Thymus (tissue), 14 donors: ENCODE measurements at places on chromosomes 16 and 17. TPM values are rescaled to one million over a fixed set of nuclear protein-coding genes. Genes with fewer than 3 reads are reported as not detected.

The ZNF207 gene
- 117 TPM for total RNA-seq

The CCT6B gene
- total RNA-seq: 1.3 TPM

The STH gene
- total RNA-seq: not detected

DNA sequence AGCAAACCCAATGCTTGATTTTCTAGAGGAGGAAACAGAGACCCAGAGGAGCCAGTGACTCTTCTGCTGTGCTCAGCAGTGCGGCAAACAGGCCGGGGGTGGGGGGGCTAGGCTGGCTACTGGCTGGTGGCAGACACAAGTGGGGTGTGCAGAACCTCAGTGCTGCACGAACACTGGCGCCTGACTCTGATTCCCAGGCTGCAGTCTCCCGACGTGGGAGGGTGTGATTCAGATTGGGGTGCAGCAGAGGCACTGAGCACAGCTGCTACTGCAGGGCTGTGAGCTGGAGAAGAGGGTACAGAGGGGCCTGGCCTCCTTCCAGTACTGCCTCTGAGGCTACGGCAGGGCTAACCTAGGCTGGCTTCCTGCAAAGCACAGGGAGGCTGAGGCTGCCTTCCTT, 8.1 kb downstream of the RPL19 start:
- peak overlapping the region; percentile 51 for H3K27ac ChIP-seq
- peaks cover 24% of the 10 kb centered on the region for H3K36me3 ChIP-seq
- H3K4me3 ChIP-seq: no peak overlapping the region
- H3K27me3 ChIP-seq: peaks cover 40% of the 10 kb centered on the region
- peaks cover 36% of the 10 kb centered on the region for H3K4me1 ChIP-seq

- H3K4me3 ChIP-seq: no peak overlapping the region
- peaks cover 28% of the 10 kb centered on the region for H3K4me1 ChIP-seq
- no peak overlapping the region for H3K27ac ChIP-seq
- H3K36me3 ChIP-seq: peaks cover 52% of the 10 kb centered on the region
These were observed 4.0 kb downstream of the MYBBP1A start for GRCh38 chr17:4551141-4551540.

DNA sequence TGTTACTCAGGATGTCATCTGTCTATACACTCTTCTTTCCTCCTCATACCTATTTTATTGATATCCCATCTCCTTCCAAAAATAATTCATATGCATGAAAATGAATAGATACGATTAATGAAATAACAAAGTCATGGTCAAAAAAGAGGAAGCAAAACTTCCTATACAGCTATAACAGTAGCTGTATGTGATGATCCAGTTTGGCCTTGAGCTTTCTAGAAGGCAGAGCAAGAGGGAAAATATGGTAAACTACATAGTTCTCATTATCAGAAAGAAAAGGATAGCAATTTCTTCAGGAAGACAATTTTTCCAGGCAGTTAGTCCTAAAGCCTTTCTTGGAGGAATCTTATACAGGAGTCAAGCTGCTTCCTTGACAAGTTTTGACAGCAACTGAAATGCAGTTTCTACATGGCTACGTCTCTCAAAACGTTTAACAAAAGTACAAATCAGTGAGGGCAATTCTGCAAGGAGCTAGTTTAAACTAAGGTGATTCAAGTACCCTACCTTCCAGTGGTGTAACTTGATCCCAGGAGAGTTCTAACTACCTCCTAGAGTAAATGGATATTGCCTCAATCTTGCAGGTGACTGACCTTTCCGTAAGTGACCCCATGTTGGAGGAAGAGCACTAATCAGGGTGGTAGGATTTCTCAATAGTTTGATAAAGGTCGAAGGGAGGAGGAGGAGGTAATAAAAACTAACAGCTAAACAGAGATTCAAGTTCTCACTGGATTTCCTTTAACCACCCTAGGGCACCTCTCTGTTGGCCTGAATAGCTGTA, 1.0 kb downstream of the SPAG5 start:
- peaks cover 6% of the 10 kb centered on the region for H3K36me3 ChIP-seq

GRCh38 chr17:71777048-71777640, 343.7 kb upstream of the SOX9 start:
- H3K36me3 ChIP-seq: no peaks in the 10 kb centered on the region
- no peaks in the 10 kb centered on the region for H3K27me3 ChIP-seq
- no peaks in the 10 kb centered on the region for H3K4me1 ChIP-seq
- no peak overlapping the region for H3K27ac ChIP-seq
- no peak overlapping the region for H3K4me3 ChIP-seq

GRCh38 chr17:4560837-4561256, 470 bp upstream of the GGT6 start:
- H3K36me3 ChIP-seq: no peaks in the 10 kb centered on the region
- H3K4me3 ChIP-seq: no peak overlapping the region
- peaks cover 4% of the 10 kb centered on the region for H3K4me1 ChIP-seq
- no peaks in the 10 kb centered on the region for H3K27me3 ChIP-seq
- no peak overlapping the region for H3K27ac ChIP-seq
